Activated B cell treated with CpG ODN at 0.5 μM for 24 hours (primary cell): ENCODE measurements at places on chromosomes 13 and 19. TPM values are rescaled to one million over a fixed set of nuclear protein-coding genes. Genes with fewer than 3 reads are reported as not detected.

PEAK3 gene
- 0.09 TPM in 1 of 2 replicates, not detected in the other for total RNA-seq

CD33 gene
- not detected in 2 replicates for total RNA-seq

DNA sequence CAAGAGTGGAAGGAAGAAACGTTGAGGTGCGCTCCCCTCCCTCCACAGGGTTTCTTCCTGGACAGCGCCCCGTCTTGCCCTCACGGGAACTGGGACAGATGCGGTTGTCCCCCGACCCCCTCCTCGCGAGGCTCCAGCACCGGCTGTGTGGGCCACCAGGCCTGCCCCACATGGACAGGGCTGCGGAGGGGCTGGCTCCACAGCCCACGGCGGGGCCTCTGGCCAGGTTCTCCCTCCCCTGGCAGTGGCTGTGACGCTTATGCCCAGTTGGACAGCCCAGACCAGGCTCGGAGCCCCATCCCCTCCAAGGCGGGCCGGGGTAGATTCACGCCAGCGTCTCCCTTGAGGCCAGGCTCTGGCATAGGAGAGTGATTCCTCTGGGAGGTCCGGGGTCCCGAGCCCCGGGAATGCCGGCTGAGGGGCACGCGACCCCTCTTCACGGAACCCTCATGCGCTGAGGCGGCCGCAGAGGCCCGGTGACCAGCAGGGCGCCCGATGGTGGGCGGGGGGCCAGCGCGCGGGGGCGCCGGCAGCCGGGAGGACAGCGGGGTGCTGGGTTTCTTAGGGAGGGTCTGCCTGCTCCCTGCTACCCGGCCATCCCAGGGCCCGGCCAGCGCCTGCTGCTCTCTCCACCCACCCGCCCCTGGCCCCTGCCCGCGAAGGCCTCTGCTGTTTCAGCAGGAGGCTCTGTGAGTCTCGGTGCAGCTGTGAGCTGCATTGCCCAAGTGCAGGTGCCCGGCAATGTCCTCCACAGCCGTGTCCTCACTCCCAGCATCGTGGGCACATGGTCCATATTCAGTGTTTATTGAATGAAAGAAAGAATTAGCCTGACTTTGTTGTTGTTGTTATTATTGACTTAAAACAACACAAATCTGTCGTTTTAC is 20.3 kb upstream of the GAS6 start:
- no peak for DNase-seq

DNA sequence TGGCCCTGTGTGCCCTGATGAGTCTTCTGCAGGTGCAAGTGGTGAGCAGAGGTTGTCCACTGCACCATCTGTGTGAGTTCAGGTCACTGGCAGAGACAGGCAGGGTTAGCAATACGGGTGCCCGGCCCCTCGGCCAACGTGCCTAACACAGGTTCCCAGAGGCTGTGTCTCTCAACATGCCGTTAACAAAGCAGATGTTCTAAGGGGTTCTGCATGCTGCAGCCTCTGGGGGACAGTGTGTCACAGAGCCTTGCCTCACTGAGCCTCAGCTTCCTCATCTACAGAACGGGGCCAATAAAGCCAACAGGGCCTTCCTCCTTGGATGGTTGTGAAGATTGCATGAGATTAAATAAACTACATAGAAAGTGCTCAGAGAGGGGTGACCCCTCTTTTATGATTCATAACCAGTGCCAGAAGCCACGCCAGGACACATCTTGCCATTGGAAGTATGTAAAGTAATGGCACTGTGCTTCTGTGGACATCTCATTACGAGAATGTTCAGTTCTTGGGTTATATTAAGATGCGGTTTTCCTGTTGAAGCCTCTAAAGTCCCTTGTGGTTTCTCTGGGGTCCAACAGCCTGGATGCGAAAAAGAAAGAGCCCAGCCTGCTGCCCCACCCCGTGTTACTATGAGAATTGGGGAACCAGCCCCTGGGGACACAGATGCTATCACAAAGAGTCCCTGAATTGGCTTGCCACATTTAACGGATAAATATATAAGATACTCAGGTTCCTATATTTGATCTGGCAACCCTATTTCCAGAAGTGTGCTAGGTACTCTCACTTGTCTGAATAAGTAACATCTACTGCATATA is 11.2 kb upstream of the ARHGEF18 start:
- DNase-seq, result peak; percentile 66

GRCh38 chr19:15238639-15239155 is 6.4 kb upstream of the EPHX3 start:
- no peak for DNase-seq

DNA sequence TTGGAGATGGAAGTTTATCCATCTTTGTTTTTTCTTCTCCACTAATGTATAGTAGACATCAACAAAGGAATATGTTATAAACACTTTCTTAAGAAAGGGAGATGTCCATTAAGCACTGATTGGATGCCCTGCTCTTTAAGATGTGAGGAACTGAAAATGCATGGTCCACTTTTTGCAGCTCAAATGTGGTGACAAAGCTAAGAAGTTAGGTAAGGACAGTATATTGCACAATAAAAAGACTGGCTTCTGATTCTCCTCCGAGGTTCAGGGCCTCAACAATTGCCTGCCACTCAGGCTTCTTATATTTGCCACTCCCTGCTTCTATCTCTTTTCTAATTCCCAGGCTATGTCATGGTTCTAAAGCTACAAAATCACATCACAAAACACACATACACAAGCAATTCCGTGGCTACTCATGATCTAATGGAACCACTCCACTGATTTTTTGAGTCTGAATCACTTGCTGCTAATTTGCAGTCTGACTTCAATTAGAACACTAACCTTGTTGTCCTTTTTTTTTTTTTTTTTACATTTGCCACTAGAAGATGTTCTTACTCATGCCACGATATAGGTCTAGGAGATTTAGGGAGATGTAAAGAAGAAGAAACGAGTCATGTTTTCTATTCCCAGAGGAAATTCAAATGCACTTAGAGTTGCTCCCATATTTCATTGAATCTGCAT is 29.6 kb upstream of the TNFSF11 start:
- no peak for DNase-seq

GRCh38 chr19:29941828-29942403 is at the start of gene URI1:
TSS of gene URI1 (plus strand) at chr19:29942239. CDS start at chr19:29942548, 309 bp downstream.
- peak; percentile 99 for DNase-seq

DNA sequence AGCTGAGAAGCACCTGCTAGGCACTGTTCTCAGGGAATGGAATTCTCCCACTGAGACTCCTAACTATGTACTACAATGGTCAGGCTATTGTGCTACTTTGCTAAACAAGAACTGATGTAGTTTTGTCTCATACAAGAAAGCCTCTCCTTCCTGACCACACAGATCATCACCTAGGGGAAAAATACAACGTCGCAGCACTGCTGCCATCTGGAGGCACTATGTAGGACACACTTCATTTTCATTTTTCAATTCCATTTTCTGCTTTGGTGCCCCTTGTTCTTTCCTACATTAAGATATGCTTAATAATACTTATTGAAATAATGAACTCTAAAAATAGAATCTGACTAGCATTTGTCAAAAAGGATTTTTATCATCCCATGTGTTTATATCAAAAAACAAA is 21.1 kb downstream of the PROSER1 start:
- DNase-seq, result no peak

DNA sequence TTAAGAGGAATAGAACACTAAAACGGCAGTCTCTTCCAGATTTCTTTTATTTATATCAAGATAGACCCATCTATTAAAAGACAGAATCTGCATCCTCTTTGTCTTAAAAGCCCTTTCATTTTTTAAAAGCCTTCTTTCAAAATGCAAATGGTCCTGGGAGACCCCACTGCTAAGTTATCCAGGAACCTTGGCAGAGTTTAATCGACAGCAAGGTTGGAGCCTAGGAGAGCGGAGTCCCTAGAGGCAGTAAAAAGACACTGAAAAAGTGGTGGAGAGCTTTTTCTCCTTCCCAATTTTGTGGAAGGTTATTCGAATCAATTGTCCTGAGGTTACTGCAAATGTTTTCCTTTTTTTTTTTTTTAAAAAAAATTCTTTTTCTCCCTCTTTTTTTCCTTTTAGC is 294.7 kb downstream of the NALCN start:
- DNase-seq, result no peak

DNA sequence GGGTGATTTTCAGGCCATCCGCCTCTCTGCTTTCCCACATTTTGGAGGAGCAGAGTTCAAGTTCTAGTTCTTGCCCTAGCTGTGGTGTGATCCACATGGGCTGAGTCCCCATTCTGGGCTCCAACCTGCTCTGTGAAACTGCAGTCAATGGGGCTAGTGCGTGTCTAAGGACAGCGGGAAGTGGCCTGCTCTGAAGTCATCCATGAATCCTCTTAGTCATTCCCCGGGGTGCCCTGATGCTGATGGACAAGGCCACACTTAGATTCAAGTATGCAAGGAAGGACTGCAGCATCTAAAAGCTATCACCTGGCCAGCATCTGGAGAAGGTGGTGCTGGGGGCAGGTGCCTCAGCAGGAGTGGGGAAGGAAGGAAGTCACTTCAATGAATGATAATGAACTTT is 94.6 kb downstream of the TSHZ3 start:
- no peak for DNase-seq

SMIM44 gene
- total RNA-seq, result not detected in 2 replicates

DNA sequence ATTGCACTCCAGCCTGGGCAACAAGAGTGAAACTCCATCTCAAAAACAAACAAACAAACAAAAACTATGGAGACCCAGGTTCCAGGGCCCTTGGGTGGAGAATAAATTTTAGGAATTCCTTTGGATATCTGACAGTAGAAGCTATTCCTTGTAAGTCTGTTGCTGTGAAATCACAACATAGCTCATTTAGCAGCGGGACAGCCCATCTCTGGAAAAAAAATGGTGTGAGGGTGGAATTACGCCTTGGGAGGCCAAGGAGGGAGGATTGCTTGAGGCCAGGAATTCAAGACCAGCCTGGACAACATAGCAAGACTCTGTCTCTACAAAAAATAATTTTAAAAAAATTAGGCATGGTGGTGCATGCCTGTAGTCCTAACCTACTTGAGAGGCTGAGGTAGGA is 15.7 kb downstream of the HMGB1 start:
- DNase-seq, result no peak

PSG6 gene
- not detected in 2 replicates for total RNA-seq

DNA sequence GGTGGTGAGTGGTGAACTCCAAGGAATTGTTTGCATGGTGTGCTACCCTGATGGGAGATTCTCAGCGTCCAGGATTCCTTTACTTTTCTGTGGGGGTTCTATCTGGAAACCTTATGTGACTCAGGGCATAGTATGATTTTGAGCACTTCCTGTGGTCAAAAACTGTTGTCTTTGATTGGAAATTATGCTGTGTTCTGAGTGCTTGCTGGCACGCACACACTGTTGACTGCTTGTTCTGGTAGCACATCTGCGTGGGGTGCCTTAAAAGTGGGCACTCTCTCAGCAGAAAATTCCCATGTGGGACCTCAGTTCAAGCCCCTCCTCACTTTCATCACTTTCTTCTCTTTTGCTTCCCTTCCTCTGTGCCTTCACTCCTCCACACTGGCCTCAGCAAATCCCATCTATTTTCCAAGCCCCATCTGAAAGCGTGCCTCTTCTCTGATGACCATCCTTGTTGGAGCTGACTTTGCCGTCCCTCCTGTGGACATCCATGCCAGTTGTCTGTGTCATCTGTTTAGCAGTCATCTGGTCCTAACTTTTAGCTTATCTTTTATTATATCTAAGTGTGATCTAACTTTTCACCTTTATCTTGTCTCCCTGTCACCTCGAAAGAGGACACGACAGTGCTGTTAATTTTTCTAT is 56.4 kb upstream of the NPAS1 start:
- no peak for DNase-seq

DNA sequence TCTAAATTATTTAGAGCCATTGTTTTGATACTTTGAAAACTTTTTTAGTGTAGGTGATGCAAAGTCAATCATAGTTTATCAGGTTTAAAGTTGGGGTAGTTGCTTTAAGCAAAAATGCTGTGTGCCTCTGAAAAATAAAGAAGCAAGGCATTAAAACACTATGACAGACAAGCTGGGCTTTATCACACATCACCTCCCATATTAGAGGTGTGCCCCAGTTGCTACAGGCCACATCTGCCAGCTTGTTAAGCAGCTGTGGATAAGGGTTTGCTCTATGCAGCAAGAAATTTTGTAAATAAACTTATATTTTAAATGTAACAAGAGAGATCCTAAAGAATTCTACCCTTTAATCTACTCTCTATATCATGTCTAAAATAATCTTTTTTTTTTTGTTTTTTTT is 255.8 kb downstream of the B3GLCT start:
- no peak for DNase-seq

DNA sequence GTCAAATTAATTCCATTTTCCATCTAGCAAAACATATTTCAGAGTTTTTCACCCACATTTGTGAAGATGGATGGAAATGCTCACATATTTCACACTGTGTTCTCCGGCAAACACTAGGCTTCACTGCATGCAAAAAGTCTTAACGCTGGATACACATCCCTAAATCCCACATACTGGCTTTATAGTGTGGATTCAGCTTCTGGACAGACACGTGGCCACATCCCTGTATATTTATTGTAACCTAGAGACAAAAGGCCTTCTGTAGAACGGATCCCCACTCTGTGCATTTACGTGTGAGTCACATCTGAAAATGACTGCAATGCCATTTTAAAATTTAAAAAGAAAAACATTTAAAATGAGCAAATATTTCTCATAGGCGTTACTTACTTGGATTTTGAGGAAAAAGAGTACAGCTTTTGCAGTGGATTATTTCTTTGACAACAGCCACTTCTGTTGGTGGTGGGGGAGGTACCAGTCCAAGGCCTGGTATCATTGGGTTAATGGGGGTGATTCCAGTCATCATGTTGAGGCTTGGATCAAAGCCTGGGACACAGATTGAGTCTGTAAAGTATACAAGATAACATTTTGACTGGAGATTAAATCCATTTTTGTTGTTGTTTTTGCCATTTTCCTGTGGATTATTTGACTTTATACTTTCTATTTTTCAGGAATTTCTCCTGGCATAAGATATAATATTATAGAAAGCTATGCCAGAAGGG is 337.7 kb downstream of the DNAJC15 start:
- no peak for DNase-seq

- no peak for DNase-seq
Observed at GRCh38 chr13:101942038-101942437, 459.8 kb downstream of the FGF14 start.

FAM32A gene
- total RNA-seq, result 52.2 and 53.5 TPM in 2 replicates

DNA sequence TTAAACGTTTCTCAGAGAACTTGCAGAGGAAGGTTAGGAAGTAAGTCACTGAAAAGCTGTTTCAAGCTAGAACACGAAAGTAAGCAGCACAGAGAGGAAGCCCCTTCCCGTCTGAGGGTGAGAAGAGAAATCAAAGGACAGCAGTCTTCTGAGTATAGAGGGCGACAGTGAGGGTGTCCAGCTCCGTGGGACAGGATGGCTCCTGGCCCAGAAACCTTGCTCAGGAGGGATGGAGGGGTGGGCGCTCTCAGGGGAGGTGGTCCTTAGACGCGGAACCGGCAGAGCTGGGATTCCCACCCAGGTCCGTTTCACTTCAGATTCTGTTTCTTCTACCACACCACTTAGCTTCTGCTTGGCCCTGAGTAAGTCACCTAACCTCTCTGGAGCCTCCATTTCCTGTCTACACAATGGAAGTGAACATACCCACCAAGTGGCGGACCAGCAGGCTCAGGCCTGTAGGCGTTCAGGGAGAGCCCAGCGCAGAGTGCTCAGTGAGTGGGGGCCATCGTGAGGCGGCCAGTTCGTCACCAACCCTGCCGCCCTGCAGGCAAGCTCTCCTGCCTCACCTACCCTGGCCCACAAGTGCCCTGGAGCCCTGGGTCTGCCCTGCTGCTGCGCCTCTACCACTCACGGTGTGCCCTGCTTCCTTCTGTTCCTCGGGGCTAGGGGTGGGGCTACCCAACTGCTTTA is 5.5 kb upstream of the RSPH6A start:
- DNase-seq, result no peak
